Stimulated activated CD4-positive, alpha-beta T cell treated with anti-CD3 and anti-CD28 coated beads, TNF-alpha, amount 100 ng/mL, for 24 hours (primary cell): ENCODE measurements at places on chromosomes 4 and X.

GRCh38 chrX:123918106-123918721 is 43.3 kb upstream of the STAG2 start:
- no peak for DNase-seq

- DNase-seq, result no peak
These were observed 20.2 kb upstream of the SETD7 start for GRCh38 chr4:139576219-139576618.

DNA sequence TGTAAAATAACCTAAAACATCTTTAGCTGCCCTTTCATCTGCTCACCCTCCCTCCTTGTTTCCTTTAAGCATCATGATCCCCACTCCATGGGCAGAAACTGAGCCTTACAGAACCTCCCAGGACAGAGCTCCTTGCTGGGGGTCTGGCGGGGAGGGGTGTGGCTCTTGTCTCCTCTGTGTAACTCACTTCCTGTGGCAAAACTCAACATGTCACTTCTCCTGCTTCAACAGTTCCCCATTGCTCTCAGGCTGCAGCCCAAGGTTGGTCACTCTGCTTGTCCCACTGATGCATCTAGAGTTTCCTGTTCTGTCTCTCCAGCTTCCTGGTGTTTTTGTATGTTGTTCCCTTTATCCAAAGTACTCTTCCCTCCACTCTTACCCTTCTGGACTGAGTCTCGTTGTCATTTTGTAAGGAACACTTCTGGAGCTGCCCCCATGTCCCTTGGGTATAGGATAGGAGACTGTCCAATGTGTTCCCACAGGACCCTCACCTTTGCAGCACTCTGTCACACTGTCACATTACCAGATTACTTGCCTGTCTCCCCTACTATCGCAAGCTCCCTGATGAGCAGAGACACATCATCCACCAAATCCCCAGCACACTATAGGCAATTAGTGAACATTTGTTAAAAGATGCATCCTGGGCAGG is 19.6 kb downstream of the TMEM31 start:
- DNase-seq, result no peak

DNA sequence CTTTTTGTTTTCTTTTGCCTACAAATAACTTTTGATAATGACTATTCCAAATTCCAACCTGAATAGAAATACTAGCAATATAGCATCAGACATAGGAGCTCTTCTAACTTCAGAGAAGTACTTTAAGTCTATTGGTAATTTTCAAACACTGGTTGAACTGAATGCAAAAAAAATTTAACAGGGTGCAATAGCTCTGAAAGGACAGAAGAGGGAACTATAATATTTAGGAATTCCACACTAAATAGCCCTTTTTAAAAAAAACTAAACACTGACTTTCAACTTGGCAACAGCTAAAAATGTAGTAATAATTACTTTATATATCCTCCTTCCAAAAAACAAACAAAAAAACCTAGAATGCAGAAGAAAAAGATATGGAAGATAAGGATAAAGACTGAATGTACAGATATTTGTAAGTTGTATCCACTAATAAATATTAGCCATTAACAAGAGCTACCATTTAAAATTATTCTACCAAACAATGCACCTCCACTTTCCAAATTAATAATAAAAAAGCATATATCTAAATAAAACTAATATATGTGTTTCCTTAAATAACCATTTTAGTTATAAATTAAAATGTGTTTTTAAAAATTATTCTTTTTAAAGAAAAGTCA is 81.4 kb downstream of the FBXW7 start:
- no peak for DNase-seq

DNA sequence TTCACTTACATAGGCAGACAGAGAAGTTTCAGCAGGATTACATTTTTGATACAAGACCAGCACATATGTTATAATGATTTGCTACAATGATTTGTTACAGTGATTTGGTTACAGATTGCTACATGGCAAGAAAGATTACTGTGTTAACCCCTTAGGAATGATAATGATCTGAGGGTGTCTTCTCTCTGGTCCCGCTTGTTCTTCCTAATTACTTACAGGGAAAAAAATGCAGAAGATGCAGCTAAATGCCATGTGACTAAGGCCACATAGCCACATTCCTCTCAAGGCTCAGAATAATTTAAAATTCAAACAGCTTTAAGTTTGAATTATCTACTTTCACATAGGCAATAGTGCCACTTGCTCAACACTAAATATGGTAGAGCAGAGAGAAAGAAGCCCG is 9.7 kb upstream of the LAP3 start:
- no peak for DNase-seq

DNA sequence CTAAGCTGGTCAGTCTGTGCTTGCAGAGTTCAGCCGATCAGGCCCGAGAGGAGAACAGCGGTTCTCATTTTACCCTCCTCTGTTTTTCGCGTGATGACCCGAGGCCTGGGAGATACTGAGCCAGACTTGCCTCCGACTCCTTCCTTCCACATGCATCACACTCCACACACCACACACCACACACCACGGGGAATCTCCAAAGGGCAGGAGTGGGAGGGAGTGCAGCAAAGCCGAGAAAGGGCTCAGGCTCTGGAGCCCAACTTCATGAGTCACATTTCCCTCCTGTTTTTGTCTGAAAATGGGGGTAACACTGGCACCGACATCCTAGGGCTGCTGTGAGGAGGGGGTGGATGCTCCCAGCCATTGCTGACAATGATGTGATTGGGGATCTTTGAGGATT is 38.9 kb downstream of the TKTL1 start:
- DNase-seq, result no peak

DNA sequence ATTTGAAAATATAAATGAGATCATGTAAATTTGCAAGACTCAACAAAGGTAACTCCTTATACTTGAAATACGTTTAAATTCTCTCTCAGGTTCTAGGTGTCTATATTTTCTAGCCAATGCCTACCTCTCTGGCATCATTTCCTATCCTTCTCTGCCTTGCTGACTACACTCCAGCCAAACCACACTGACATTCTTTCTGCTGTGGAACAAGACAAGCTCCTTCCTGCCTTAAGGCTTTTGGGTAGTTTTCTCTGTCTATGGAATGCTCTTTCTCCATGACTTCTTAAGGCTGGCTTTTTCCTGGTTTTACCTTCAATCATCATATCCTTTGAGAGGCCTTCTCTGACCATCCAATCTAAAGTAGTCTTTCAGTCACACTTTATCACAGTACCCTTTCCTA is 201.0 kb downstream of the SPRY1 start:
- no peak for DNase-seq

DNA sequence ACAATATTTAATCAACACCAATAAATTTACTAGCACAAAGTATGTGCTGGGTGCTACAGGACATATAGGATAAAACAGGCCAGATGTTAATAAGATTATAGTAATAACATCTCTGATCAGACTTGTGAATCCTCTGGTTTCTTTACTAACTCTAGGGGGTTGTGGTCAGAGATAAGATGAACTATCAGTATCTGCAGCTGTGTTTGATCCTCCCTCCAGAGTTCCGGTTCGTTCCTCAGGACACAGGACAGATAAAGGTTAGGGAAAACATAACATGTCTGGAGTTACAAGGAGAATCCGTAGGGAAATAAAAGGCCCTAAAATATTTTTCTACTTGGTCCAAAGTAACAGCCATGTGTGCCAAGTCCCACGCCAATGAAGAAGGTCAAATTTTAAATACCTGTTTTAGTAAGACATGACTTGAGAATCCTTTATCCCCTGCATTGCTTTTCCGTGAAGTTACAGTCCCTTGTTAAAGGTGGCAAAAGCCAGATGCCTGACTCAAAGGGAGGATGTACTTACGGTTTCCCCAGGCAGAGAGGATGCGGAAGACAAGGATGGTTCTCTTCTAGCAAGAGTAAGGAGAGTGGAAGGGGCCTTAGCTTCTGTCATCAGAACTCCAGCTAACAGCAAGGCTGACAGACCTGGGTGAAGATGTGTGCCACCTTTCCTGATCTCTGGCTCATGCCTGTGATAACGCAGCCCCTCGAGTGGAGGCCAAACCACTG is 44.4 kb downstream of the KIAA0232 start:
- no peak for DNase-seq

GRCh38 chr4:149168645-149169044 is 647.0 kb downstream of the IQCM start:
- DNase-seq, result no peak

- no peak for DNase-seq
These were observed 18.8 kb downstream of the C4orf46 start for GRCh38 chr4:158652920-158653319.

GRCh38 chr4:152634110-152634760 is 45.6 kb downstream of the TMEM154 start:
- no peak for DNase-seq

DNA sequence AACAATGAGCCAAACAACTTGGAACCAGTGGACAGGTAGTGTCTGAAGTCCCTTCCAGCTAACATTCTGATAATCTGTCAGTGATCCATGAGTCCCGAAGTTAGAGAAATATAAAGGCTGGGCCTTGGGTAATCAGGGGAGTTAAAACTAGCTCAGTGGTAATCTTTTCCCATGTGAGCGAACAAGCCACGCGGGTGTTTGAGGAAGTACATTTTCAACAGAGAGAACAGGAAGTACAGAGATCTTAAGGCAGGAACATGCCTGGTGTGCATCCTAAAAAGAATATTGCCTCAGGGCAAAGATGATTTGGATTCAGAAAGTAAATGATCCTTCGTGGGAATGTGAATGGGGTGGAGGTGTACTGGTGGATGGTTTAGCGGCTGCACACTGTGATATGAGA is 42.9 kb downstream of the FNIP2 start:
- no peak for DNase-seq

GRCh38 chr4:82770607-82771006 is 28.0 kb downstream of the SCD5 start:
- no peak for DNase-seq

DNA sequence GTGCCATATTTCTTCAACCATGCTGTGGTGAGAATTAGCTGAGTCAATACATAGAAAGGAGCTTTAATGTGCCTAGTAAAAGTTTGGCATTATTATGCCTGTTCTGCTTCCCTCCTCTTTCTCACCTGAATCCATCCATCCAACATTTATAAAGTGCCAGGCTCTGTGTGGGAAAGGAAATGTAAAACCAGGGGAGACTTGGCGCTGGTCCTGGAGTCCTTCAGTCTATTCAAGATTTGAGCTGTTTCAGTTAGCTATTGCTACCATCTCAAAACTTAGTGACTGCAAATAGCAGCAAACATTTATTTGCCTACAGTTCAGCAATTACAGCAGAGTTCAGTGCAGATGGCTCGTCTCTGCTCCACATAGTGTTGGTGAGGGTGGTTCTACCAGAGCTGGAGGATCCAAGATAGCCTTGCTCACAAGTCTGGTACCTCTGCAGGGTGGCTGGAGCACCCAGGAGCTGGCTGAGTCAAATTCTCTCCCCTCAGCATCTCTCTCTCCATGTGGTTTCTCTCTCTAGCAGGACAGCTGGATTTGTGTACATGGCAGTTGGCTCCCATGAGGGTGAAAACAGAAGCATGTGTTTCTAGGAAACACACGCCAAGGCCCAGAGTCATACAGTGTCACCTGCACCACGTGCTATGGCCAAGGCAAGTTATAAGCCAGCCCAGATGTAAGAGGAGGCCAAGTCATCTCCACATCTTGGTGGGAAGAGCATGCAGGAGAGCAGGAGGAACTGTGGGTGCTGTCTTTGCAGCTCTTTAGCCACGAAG is 77.3 kb downstream of the FHDC1 start:
- DNase-seq, result no peak

DNA sequence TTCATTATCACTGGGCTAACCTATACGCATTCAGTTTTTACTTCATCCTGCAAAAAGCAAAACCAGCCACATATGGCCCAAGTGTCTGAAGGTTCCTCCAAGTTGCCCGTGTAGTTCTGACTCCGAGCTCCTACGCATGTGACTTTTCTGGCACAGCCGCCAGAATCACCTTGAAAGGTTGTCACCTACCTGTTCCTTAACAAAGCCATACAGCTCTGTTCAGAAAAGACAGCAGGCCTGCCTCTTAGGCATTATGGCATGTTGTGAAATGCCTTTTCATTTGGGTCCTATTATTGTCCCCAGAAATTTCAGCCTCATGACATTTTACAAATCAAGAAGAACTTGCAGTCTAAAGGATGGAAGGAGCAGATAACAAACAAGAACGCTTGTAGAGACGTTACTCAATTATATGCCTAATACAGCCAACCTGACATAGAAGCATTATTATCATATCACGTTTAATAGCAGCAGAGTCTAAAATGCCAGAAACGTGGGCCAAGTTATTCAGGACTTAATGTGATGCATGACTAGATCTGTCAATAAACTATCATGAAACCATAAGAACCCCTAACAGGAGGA is 118.5 kb downstream of the RBM47 start:
- no peak for DNase-seq

DNA sequence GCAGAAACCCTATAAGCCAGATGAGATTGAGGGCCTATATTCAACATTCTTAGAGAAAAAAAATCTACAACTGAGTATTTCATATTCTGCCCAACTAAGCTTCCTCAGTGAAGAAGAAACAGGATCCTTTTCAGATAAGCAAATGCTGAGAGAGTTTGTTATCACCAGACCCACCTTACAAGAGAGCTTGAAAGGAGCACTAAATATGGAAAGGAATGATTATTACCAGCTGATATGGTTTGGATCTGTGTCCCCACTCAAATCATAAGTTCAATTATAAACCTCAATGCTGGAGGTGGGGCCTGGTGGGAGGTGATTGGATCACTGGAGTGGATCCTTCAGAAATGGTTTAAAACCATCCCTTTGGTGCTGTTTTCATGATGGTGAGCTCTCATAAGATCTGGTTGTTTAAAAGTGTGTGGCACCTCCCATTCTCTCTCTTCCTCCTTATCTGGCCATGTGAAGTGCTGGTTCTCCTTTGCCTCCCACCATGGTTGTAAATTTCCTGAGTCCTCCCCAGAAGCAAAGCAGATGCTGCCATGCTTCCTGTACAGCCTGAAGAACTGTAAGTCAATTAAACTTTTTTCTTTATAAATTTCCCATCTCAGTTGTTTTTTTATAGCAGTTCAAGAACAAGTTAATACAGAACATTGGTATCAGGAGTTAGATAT is 144.2 kb downstream of the MSN start:
- no peak for DNase-seq

DNA sequence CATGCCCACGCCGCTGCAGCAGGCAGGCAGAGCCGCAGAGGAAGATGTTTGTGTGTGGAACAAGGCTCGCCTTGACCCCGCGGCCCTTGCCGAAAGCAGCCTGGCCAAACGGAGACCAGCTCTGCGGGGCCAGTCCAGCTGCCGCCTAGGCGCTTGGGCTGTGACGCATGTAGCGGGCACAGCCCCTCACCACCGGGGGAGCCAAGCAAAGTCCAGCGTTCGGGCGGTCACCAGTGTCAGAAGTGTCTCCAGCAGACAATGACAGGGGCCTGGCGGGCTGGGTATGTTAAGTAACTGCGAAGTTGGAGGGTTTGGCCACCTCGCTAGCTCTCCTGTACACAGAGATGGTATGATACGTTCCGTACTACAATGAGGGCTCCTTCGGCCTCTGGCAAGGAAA is 1.3 kb downstream of the AMER1 start:
- no peak for DNase-seq

- no peak for DNase-seq
These were observed 1.5 kb downstream of the BEND4 start for GRCh38 chr4:42150653-42151567.
